ENCODE measurements at places on chromosomes 6 and 20.

GRCh38 chr6:22043284-22043962 lies 253.4 kb downstream of the PRL start:
- no peak for DNase-seq

DNA sequence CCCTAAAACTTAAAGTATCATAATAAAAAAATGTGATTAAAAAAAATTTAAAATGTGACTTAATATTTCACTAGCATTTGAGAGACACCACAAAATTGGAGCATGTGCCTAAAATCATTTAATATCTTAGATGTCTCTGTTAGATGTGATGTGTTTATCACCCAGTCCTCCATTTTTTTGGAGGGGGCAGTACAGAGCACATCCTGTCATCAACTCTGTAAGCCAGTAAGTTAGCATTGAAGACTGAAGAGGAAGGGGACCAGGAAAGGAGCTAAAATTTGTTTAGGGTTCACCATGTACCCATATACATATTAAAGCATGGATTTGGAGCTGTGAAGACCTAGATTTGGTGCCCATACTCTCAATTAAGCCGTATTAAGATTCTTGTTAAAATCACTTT lies 30.7 kb upstream of the ADIG start:
- no peak for DNase-seq

DNA sequence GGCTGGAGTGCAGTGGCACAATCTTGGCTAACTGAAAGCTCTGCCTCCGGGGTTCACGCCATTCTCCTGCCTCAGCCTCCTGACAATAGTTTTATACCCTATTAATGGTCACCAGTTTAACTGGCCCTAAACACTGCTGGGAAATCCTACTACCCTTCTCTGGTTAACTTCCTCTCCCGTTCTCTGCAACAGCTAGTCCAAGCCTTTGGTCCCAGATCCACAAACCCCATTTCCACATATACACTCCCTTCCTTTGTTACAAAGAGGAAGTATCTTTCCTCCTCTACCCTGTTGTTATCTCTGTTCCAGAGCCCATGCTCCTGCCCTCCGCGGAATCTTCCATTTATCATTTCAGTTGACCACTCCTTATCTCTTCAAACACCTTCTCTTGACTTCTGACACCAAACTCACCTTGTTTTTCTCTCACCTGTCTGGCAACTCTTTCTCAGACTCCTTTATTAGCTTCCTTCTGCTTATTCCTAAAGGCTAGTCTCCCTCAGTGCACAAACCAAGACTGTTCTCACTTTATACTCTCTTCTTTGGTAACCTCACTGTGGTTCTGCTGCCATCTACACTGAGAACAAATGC lies 25.0 kb upstream of the TBC1D22B start:
- no peak for DNase-seq

- DNase-seq, result no peak
Measured at GRCh38 chr6:21715180-21715579, 121.6 kb downstream of the SOX4 start.

DNA sequence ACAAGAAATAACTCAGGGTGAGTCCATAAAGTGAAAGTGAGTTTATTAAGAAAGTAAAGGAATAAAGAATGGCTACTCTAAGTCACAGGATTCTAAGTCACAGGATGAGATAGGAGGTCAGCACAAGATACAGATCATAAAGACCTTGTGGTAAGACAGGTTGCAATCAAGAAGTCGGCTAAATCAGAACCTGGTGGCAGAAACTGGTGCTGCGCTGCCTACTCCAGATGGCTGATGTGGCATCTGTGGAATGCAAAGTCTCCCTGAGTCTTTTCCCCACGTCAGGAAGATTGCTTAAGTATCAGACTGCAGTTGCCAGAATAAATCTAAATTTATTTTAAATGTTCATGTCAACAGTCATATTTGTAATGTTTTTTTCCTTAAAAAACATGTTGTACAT lies 10.7 kb upstream of the KCNK15 start:
- DNase-seq, result no peak

- no peak for DNase-seq
Measured at GRCh38 chr6:113596387-113597230, 260.5 kb upstream of the MARCKS start.

- DNase-seq, result no peak
Measured at GRCh38 chr20:53491462-53491861, 102.2 kb downstream of the ZNF217 start.

DNA sequence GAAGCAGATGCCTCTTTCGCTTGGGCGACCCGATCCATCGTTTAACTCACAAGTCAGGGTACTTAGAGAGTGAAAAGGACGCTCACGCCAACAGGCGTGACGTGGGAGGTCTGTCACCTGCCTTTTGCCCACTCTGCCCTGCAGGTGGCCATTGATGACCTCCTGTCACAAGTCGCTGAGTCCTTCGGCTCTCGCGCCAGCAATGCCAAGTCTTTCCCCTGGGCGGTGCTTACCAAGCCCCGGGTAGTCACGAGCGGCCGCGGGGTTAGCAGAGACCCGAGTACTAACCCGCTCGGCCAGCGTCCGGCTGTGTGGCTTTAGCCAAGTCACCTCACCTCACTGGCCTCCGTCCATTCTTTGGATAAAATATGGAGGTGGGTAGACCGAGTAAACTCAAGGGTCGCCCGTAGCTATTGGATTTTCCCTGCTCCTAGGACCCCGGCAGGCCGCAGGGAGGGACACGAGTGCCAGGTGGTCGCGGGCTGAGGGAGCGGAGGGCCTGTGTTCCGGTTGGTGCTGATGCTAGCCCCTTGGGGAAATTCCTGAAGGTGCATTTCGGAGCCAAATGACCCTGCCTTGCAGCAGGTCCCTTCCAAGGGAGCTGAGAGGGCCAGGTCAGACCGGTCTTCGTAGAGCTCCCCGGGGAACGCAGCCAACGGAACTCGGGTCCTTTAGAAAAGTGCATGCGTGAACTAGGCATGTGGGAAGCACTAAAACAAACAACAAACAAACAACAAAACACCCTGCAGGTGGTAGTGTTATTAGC lies 668 bp downstream of the PKIB start:
- no peak for DNase-seq

DNA sequence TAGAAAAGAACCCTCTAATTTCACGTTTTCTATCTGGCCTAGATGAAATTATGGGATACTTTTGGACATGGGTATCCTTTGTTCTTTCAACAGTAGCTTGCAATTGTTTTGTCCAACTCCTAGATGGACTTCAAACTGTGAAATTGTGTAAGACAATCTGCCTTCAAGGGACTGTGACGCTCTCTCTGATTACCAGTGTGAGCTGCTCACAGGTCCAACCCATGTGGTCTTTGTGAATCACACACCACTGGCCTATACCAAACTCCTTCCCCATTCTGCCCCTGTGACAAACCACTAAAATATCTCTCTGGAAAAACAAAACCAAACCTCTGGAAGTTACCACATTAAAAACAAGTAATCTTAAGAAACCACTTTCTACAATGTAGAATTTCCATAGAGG lies 59.5 kb downstream of the NINL start:
- DNase-seq, result no peak

- no peak for DNase-seq
Measured at GRCh38 chr20:53425481-53425880, 168.2 kb downstream of the ZNF217 start.

DNA sequence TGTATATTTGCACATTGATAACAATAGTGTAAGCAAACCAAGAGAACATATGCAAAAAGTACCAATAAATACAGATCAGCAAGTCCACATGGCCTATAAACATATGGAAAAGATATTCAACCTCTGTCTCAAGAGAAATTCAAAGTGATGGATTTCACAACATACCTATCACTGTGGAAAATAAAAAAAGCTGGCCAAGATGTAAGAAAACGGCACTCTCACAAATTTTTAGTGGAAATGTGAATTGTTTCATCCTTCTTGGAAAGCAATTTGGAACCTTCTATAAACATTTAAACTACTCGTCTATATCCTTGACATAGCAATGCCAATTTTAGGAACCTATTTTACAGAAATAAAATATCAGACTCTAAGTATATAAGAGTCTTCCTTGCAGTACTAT lies 559.8 kb downstream of the QKI start:
- DNase-seq, result no peak

DNA sequence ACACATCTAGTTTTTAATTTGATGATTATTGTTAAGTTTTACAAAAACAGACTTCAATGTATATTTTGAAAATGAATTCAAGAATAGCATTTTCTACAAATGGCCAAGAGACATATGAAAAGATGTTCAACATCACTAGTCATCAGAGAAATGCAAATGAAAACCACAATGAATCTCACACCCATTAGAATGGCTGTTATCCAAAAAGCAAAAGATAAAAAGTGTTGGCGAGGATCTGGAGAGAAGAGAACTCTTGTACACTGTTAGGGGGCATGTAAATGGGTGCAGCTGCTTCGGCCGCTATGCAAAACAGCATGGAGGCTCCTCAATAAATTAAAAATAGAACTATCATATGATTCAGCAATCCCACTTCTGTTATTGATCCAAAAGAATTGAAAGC lies 185.8 kb upstream of the CCN2 start:
- DNase-seq, result no peak

GRCh38 chr6:41492261-41492891 lies 53.8 kb upstream of the FOXP4 start:
- no peak for DNase-seq

GRCh38 chr6:49118478-49118877 lies 344.6 kb downstream of the MMUT start:
- no peak for DNase-seq

DNA sequence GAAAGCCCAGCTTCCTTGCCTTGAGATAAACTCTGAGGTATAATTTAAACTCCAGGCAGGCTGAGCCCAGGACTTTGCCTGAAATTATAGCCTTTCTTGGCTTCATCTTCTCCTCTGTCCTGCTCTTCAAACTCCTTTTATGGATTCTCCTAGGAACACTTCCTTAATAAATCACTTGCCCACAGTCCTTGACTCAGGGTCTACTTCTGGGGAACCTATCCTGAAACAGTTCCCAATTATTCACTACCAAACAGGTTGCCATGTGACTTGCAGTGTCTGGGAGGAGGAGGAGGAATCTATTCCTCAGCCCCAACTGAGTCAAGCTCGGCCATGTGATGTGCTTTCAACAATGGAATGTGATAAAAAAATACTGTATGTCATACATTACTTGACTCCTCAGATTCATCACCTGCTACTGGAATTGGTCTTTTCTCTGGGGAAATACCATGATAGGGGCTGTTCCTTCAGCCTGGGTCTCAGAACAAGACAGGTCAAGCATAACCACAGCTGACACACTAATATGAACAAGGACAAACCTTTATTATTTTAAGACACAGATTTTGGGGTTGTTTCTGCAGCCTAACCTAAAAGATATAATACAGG lies 20.5 kb upstream of the CDKN1A start:
- DNase-seq, result no peak

- no peak for DNase-seq
Measured at GRCh38 chr20:62815066-62815991, 1.5 kb upstream of the COL9A3 start.

DNA sequence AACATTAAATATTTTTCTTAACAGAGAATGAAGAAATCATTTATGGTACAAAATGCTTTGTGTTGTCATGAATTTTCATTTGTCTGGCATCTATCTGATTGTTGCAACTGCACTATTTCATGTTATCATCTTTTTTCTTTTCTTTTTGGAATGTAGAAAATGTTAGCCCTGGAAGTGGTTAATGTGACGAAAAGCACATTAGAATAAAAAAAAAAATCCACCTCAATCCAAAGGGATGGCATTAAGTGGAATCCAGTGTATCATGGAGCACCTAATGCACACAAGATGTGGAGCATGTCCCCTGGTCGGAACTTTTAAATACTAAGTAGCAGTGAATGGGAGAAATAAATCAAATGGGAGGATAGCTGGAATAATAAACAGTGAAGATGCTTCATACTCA lies 172.9 kb upstream of the MCHR2 start:
- no peak for DNase-seq

- DNase-seq, result no peak
Measured at GRCh38 chr6:20722455-20722854, 188.2 kb downstream of the CDKAL1 start.

- DNase-seq, result no peak
Measured at GRCh38 chr6:79377047-79377446, 142.6 kb upstream of the HMGN3 start.

DNA sequence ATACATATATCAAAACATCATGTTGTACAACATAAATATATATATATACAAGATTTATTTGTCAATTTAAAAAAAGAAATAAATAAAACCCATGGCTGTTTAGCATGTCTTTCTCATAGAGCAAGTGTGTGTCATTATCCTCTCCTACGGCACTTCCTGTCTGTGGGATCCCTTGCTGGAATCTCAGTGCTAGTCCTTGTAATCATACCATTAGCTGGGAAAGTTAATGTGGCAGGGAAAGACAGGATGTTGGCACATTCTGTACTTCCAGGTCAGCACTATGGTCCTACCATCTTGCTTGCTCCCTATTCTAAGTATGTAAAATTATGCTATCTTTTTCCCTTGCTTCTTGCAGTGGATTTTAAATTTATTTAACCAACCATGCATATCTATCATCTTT lies 9.5 kb upstream of the SLC17A3 start:
- no peak for DNase-seq

DNA sequence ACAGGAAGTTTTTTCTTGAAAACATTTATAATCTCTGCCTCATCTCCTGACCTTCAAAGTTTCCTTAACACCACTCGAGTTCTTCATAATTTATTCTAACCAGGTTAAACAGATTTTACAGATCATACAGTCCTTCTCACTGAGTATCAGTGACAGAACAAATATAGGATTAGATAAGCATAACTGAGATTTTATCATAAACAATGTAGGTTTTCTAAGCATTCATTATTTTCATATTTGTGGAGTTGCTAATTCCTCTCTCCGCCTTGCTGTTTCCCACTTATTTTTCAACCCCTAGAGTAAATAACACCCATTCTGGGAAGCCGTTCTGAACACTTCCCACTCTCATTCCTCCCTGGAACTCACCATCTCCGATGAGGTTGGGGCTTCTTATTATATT lies 229.9 kb downstream of the HACE1 start:
- DNase-seq, result no peak

GRCh38 chr6:145018027-145018426 lies 717.3 kb downstream of the EPM2A start:
- DNase-seq, result no peak

DNA sequence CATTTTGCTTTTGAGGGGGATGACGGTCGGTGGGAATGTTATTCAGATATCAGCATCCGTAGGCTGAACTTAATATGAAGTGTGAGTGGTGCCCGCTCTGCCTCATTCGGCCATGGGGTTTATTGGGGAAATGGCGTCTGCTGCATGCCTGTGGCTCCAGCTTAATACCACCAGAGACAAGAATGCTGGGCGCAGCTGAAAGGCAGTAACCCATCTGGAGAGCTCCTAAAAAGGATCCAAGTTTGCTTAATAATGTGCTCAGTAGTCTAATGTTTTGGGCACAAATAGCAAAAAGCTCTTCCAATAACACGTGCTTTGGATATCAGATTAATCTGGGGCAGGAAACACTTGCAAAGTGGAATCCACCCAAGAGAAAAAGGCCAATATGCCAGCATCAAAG lies 273.0 kb upstream of the TAB2 start:
- DNase-seq, result no peak

DNA sequence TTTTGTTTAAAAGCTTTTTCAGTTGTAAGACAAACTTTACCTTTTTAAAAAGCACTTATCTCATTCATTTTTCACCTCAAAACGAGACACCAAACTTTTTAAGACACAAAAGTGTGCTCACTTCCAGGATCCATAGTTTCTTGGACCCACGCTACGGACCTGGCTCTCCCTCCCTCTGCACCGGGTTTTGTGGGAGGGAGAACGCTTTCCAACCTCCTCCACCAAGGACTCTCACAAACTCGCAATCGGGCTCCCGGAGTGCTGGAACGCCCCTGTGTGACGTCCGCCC lies 436 bp downstream of the CAGE1 start:
- DNase-seq, result no peak

Data from GOT3 (cell line).